ENCODE measurements at places on chromosomes 1 and 21.

GRCh38 chr1:3590139-3590763, 21.1 kb downstream of the MEGF6 start:
- DNase-seq: no peak

DNA sequence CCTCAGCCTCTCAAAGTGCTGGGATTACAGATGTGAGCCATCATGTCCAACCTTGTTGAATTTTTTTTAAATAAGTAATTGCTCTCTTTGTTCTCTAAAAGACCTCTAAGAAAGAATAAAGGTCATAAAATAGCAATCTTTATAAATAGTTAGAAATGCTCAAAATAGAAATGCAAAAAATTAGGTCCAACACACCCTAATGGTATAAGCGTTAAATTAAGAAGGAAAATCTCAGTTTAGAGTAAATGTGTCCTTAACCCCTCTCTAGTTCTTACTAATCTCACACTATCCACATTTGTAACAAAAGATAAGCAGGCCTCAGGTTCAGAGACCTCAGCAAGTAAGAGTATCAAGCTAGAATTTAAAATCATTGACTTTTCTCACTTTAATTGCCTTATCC, 38.3 kb upstream of the GLIS1 start:
- no peak for DNase-seq

DNA sequence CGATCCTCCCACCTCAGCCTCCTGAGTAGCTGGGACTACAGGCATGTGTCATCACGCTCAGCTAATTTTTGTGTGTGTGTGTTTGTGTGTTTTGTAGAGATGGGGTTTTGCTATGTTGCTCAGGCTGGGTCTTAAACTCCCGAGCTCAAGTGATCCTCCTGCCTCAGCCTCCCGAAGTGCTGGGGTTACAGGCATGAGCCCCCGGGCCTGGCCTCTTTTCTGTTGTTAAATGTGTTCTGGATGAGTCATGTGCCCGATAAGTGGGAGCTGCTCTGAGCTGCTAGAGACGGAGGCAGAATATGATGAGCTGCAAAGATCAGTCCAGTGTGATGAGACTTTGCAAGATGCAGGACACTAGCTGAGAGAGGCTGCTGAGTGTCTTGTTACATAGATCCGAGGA, 75.5 kb downstream of the VPS13D start:
- no peak for DNase-seq

DNA sequence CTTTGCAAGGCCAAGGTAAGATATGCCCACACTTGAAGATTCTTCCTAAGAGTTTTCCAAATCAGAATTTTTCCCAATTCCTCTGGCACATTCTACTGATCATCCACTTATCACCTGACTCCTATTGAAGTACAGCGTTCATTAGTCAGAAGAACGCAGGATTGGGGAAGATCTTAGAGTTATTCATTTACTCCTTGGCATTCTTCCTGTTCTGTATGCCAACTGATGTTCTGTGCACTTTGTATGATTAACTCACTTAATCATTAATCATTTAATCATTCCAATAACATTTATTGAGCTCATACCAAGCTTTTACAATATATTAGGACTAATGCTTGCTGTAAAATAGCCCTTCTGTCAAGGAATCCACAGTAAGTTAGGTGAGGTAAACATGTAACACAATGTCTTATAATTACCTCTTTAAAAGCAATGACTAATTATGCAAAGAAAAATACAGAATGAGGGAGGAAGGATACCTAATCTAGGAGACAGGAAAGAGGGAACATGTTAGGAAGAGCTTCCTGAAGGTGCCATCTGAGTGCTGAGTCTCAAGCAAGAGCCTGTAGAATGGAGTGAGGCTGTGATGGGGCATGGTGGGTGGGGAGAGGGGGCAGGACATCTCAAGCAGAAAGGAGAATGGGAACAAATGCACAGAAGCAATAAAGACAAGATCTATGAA, 71.1 kb upstream of the DPT start:
- no peak for DNase-seq

GRCh38 chr21:27569091-27569490, 602.2 kb upstream of the ADAMTS5 start:
- DNase-seq: no peak

DNA sequence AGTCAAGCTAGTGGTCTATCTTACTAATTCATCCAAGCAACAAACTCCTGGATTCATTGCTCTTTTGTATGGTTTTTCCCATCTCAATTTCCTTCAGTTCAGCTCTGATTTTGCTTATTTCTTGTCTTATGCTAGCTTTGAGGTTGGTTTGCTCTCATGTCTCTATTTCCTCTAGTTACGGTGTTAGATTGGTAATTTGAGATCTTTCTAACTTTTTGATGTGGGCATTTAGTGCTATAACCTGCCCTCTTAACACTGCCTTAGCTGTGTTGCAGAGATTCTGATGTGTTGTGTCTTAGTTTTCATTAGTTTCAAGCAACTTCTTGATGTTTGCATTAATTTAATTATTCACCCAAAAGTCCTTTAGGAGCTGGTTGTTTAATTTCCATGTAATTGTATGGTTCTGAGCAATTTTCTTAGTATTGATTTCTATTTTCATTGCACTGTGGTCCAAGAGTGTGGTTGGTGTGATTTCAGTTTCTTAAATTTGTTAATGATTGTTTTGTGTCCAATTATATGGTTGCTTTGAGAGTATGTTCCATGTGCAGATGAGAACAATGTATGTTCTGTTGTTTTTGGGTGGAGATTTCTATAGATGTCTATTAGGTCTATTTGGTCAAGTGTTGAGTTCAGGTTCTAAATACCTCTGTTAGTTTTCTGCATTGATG, 154.6 kb downstream of the PLPPR5 start:
- no peak for DNase-seq

- no peak for DNase-seq
These were observed 4.1 kb downstream of the SH3BP5L start for GRCh38 chr1:248821641-248822040.

DNA sequence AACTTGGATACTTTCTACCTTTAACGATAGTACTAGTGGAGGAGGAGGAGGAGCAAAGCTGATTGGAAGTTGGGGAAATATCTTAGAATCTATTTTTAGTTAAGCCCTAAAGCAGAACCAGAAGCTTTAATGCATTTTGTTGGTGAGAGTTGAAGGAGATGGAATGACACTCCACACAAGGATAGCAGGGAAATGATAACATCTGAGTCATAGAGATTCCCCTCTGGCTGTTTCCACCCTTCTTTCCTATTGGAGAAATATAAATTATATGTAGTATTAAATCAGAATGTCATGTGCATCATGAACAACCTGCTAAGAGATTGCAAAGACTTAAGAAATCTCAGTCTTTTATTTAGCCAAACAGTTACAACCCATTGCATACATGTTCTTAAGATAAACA, 1357.7 kb downstream of the NCAM2 start:
- DNase-seq: no peak

DNA sequence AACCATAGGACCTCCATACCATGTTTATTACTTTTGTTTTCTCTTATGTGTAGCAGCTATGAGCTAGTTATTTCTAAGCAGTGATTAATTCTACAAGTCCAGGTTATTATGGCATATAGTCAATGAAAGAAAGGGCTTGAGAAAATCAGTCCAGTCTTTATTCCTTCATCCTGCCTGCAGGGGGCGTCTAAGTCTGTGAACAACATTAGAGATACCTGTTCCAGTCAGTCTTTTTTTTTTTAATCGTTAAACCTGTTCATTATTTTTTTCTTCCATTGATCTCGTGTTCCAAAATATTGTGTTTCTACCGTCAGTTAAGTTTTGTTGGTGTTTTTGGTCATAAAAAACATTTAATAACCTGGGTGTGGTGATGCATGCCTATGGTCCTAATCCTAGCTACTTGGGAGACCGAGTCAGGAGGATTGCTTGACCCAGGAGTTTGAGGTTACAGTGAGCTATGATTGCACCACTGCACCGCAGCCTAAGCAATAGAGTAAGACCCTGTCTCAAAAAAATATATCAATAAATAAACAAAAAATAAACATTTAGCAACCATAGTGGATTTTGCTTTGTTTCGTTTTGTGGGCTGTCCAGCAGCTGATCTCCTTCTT, 29.4 kb upstream of the CD2 start:
- no peak for DNase-seq

GRCh38 chr1:61079296-61079897, 3.0 kb upstream of the NFIA start:
- DNase-seq: no peak

GRCh38 chr1:25657883-25658760, 41.5 kb downstream of the MAN1C1 start:
- no peak for DNase-seq

DNA sequence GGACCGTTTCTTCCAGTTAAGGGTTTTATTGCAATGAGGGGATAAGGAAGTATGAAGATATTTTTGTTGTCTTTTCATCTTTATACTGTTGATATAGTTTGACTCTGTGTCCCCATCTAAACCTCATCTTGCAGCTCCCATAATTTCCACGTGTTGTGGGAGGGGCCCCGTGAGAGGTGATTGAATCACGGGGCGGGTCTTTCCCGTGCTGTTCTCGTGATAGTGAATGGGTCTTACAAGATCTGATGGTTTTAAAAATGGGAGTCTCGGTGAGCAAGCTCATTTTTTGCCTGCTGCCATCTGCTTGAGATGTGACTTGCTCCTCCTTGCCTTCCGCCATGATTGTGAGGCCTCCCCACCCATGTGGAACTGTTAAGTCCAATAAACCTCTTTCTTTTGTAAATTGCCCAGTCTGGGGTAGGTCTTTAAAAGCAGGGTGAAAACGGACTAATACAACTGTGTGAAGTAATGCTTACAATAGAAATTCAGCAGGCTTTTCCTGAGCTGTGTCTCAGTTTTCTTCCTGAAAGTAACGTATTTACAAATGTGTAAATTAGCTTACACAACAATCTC, 377.3 kb downstream of the SIPA1L2 start:
- DNase-seq: no peak

- no peak for DNase-seq
These were observed 4.2 kb upstream of the OTUD3 start for GRCh38 chr1:19877821-19878636.

DNA sequence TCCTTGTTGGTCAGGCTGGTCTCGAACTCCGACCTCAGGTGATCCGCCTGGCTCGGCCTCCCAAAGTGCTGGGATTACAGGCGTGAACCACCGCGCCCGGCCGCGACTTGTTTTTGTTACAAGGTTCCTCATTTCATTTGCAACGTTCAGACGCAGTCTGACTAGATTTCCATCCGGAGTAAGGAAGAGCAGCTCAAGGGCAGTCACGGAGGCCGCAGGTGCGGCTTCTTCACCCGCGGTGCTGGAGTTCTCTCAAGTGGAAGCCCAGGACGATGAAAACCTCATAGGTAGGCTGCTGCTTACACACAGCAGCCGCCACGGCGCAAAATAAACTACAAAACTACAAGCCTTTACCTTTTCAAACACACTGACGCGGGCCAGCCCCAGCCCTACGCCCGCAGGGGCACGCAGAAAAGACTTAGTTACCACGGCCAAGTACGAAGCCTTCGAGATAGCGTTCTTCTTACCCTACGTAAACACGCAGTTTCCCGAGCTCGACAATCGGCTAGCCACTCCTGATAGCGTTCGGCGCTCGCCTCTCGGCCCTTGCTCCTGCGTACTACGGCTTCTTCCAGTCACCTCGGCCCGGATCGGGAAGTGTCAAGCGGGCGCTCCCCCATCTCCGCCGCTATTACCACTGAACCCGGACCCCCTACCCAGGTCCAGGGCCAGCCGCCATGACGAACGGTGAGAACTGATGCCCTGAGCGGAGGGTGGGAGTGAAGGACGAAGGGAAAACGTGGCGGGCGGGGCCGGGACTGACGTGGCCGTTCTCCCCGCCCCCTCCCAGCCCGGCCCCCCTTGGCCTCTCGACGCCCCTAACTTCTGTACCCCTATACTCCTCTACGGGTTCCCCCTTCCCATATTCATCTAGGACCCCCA, at the start of gene TMEM167B:
TSS of gene TMEM167B (plus strand) at position 569 of the 882 bp plus-strand sequence. CDS start at position 678, 109 bp downstream.
- no peak for DNase-seq
